Activated naive CD4-positive, alpha-beta T cell treated with Interleukin-2 at 50 U/mL for 16 hours (primary cell): ENCODE measurements at places on chromosomes 3 and 15.

DNA sequence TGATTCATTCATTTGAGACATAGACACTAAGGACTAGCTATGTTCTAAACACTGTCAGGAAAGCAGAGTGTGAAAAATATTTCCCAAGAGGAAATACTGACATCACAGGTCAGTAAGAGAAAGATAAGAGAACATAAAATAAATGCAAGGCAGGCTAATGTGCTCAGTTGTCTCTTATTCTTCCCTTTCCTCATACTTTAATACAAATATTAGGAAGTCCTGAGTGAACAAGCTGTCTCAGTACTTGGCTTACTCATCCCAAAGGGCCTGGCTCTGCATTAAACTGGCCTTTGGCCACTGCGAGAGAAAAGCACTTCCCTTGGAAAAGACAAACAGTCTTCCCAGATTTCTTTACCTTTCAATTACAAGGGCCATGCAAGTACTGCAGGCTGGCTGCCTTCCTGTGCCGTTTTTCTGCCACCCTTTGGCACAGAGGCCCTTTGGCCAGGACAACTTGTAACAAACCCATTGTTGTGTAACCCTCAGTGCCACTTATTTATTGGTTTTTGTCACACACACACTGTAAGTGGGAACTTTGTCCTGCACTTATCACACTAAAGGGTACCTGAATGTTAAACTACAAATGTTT lies 31.7 kb downstream of the EDC3 start:
- no peak for DNase-seq

- no peak for DNase-seq
Measured at GRCh38 chr15:94081829-94082228, 149.5 kb upstream of the MCTP2 start.

- DNase-seq: no peak
Measured at GRCh38 chr3:157498371-157498770, 4.8 kb downstream of the VEPH1 start.

- DNase-seq: no peak
Measured at GRCh38 chr3:138673641-138674530, 65.3 kb downstream of the FAIM start.

DNA sequence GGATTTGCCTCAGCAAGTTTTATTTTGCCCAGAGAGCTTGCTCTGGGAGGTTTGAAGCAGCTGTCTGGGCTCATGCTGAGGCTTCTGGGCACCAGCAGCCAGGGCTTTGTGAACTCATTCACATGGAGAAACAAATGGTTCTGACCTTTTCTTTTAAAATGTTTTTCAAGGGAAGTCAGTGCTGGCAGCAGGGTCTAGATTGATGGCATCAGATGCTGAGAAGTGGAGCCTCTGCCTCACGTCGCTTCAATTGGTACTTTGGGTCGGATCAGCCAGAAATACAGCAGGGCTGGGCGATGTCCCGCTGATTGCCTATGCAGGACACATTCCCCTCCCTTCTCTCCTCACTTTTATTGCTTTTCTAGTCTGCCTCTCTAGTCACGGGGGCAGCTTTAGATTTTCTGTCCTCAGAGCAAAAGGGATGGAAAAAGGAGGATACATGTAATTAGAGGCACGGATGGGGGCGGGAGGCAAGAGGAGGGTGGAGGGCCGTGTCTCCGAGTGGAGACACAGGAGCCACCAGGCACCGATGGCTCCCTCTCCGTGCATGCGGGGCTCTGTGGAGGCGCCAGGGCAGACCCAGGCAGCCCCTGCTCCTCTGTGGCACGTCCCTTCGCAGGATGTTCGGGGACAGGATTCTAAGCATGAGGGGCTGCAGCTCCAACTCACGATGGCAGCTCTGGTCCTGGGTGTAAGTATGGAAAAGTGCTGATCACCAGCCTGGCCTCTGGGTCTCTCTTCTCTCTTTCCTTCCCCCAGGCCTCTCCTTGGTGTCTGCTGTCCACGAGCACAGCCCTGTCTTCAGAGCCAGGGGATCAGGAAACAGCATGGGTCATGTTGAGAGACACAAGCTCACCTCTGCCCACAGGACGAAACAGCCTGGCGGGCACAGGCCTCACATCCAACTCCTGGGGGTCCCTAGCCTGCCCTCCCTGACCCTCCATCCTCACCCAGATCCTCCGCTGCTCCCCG lies 116.1 kb downstream of the FAM43A start:
- DNase-seq: no peak

DNA sequence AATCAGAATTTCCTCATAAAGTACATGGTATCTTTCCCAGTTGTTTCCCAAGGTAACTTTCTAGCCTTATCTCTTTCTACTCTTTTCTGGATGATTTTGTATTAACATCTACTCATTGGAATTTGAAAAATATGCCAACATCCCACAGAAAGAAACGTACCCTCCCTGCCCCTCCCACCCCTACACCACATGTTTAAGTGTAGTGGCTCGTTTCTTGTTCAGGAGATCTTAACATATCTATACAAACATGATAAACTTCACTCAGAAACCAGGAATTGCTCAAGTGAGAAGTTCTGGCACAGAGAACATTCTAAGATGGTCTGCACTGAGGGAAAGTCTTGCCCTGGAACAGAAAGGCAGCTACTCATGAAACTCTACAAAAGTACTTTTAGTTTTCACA lies 404.7 kb downstream of the SOX2 start:
- DNase-seq: no peak

- DNase-seq: no peak
Measured at GRCh38 chr3:26559227-26559626, 63.3 kb upstream of the LRRC3B start.

DNA sequence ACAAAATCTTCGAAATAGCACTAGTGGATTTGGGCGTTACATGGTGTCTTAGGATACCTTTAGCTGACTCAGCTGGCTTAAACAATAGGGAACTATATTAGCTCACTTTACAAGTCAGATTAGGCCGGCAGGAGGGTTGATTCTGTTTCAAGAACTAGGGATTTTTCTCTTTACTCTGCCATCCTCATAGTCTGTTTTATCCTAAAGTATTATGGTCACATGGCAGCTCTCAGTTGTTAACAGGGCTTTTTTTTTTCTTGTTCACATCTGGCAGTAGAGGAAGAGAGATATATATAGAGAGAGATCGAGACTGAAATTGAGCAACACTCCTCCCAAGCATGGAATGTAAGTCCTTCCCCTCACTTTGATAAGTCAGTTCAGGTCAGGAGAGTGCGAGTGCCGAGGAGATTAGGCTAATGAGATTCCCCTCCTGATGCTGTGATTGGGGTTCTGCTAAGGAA lies 32.9 kb downstream of the CHP1 start:
- no peak for DNase-seq
